GM12878 (cell line): ENCODE measurements at places on chromosomes 3 and 15.

DNA sequence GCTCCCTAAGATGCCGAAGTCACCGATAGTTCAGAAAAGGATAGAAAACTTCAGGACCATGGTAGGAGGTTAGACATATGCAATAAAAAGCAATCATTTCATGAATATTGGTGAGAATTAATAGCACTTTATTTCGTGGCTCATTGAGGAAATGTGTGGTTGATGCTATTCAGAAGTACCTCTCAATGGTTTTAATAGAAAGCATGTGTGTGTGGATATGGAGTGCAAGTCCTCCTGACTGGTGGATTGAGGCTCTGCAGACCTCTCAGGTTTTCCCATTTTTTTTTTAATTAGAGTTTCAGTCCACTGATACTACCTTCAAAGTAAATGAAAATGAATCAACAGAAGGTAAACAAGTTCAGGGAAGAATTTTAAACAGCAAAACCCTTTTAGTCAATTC is 384.3 kb upstream of the RARB start:
- no peaks in the 10 kb centered on the region for H3K4me1 ChIP-seq
- no peak overlapping the region for H3K27ac ChIP-seq
- H3K4me3 ChIP-seq, result no peak overlapping the region
- no peaks in the 10 kb centered on the region for H3K27me3 ChIP-seq
- H3K36me3 ChIP-seq, result no peaks in the 10 kb centered on the region

GRCh38 chr3:126847061-126847460 is 135.9 kb upstream of the PLXNA1 start:
- H3K36me3 ChIP-seq, result no peaks in the 10 kb centered on the region
- no peak overlapping the region for H3K27ac ChIP-seq
- no peaks in the 10 kb centered on the region for H3K4me1 ChIP-seq
- no peaks in the 10 kb centered on the region for H3K27me3 ChIP-seq
- no peak overlapping the region for H3K4me3 ChIP-seq

- no peak for DNase-seq
- no peaks in the 10 kb centered on the region for H3K36me3 ChIP-seq
- H3K27me3 ChIP-seq, result no peaks in the 10 kb centered on the region; the same call in 1 of the 2 replicates
Observed at GRCh38 chr3:188881954-188882641, 289.7 kb upstream of the TPRG1 start.

DNA sequence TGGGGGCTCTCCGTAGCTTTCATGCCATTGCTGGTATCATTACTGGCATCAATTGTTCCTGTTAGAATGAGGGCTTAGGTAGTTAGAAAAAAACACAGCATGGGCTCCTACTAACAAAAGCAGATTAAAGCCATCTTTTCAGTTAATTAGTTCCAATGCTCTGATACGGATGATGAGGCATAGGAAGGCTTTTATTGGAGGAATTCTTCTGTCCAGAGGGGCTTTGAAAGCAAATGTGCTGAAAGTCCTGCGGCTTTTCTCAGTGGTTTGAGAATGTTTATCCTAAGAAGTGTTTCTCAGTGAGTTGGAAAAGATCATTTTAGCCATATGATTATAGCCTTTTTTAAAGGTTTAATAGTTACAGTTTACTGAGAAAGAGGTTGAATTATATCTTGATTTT is 198.5 kb downstream of the THSD4 start:
- no peak overlapping the region for H3K27ac ChIP-seq
- H3K4me3 ChIP-seq, result no peak overlapping the region
- no peaks in the 10 kb centered on the region; the same call in 1 of the 2 replicates for H3K27me3 ChIP-seq
- DNase-seq, result no peak
- no peaks in the 10 kb centered on the region for H3K36me3 ChIP-seq

- DNase-seq, result no peak
- H3K36me3 ChIP-seq, result no peaks in the 10 kb centered on the region
- H3K4me1 ChIP-seq, result no peaks in the 10 kb centered on the region
- H3K27me3 ChIP-seq, result no peaks in the 10 kb centered on the region
Observed at GRCh38 chr3:129199366-129199765, 15.7 kb upstream of the CNBP start.

- DNase-seq, result no peak
- H3K36me3 ChIP-seq, result no peaks in the 10 kb centered on the region
- H3K4me3 ChIP-seq, result no peak overlapping the region
Observed at GRCh38 chr3:132362329-132362728, 45.1 kb downstream of the ACP3 start.

DNA sequence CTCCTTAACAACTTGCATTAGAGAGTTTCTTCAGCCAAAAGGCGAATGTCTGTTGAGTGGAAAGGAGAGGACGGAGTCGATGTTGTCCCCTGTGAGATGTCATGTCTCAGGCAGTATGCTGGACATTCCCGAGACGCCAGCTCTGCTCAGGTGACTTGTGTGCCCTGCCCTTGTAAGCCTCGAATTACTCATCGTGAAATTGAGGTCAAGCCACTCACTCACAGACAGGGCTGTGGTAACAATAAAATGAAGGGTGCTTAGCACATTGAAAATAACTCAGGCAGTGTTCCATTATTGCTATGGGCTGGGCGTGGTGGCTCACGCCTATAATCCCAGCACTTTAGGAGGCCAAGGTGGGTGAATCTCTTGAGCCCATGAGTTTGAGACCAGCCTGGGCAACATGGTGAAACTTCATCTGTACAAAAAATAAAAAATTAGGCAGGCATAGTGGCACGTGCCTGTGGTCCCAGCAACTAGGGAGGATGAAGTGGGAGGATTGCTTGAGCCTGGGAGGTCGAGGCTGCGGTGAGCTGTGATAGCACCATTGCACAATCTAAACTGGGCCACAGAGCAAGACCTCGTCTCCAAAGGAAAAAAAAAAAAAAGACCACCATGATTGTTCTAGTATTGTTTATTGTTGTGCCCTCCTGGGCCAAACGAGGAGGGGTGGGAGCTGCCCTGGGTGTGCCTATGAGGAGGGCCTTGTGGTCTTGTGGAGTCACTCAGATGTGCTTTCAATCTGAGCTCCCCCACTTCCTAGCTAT is 214.4 kb downstream of the THSD4 start:
- no peak overlapping the region for H3K27ac ChIP-seq
- H3K4me3 ChIP-seq, result no peak overlapping the region
- H3K36me3 ChIP-seq, result no peaks in the 10 kb centered on the region
- H3K4me1 ChIP-seq, result peaks cover 3% of the 10 kb centered on the region

DNA sequence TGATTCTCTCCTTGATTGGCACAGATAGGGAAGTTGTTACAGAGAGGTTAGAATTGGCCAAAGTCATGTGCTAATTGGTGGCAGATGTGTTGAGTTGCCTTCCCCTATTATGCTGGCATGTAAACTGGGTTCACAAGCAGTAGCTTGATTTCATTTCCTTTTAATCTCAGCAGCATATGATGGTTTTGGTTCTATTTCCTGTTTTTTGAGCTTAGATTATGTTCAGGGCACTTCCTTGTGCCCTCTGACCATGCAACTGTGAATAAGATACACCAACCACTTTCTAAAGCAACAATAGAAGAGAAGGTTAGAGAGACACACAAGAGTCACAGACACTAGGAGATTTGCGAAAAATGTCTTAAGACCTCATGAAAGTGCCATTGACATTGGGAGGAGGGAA is 16.5 kb downstream of the HPS3 start:
- H3K36me3 ChIP-seq, result peaks cover 2% of the 10 kb centered on the region; the same call in 1 of the 2 replicates
- no peaks in the 10 kb centered on the region for H3K27me3 ChIP-seq
- DNase-seq, result no peak
- H3K4me1 ChIP-seq, result peaks cover 16% of the 10 kb centered on the region; the same call in 1 of the 2 replicates

- H3K36me3 ChIP-seq, result no peaks in the 10 kb centered on the region
- no peak overlapping the region for H3K4me3 ChIP-seq
- DNase-seq, result no peak
- H3K27ac ChIP-seq, result no peak overlapping the region
Observed at GRCh38 chr3:56025326-56025725, 442.9 kb downstream of the ERC2 start.

- DNase-seq, result no peak
- no peaks in the 10 kb centered on the region for H3K4me1 ChIP-seq
- H3K36me3 ChIP-seq, result peaks cover 27% of the 10 kb centered on the region
- H3K4me3 ChIP-seq, result no peak overlapping the region
- H3K27ac ChIP-seq, result no peak overlapping the region
Observed at GRCh38 chr3:149021830-149022229, 30.5 kb downstream of the GYG1 start.

- H3K27ac ChIP-seq, result no peak overlapping the region
- peak; percentile 66 for DNase-seq
- H3K27me3 ChIP-seq, result no peaks in the 10 kb centered on the region
- H3K36me3 ChIP-seq, result peaks cover 5% of the 10 kb centered on the region; the same call in 1 of the 2 replicates
- no peak overlapping the region for H3K4me3 ChIP-seq
- H3K4me1 ChIP-seq, result peaks cover 19% of the 10 kb centered on the region
Observed at GRCh38 chr3:172270557-172271166, 177.6 kb downstream of the GHSR start.

DNA sequence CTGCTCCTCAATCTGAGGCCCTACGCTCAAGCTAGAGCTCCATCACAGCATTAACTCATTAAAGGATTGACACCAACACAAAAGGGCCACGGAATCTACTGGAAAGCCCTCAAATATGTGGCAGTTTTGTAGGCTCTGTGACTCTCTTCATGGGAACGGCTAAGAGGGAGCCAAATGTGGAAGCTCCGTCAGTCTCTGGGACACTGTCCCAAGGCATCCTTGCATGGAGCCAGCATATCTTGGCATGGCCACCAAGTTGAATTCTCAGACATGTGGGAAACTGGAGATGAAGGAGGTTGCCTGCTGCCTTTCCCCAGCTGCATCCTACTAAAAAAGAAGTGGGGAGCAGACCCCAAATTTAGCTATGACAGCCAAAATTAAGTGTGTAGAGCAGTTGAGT is 296.9 kb downstream of the NTRK3 start:
- H3K36me3 ChIP-seq, result no peaks in the 10 kb centered on the region
- no peaks in the 10 kb centered on the region for H3K27me3 ChIP-seq
- H3K4me1 ChIP-seq, result no peaks in the 10 kb centered on the region
- H3K27ac ChIP-seq, result no peak overlapping the region

DNA sequence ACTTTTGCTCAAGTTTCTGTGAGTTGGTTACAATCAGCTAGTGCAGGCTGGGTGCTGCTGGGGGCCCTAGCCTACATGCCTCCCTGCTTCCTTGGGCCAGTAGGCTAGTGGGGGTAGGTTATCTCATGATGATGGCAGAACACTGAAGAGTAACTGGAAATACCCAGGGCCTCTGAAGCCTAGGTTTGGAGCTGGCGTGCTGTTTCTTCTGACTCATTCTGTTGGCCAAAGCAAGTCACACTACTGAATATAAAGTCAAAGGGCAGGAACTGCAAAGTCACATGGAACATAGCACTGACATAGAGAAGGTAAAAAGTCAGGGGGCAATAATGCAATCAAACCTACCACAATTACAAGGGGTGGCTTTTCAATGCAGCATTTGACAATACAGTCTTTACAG is 34.5 kb downstream of the RASGRP1 start:
- no peaks in the 10 kb centered on the region for H3K27me3 ChIP-seq
- peak; percentile 24 for DNase-seq
- H3K4me3 ChIP-seq, result no peak overlapping the region; the same call in 1 of the 2 replicates
- peak overlapping the region; percentile 40; the same call in 1 of the 2 replicates for H3K27ac ChIP-seq
- peaks cover 11% of the 10 kb centered on the region for H3K36me3 ChIP-seq

DNA sequence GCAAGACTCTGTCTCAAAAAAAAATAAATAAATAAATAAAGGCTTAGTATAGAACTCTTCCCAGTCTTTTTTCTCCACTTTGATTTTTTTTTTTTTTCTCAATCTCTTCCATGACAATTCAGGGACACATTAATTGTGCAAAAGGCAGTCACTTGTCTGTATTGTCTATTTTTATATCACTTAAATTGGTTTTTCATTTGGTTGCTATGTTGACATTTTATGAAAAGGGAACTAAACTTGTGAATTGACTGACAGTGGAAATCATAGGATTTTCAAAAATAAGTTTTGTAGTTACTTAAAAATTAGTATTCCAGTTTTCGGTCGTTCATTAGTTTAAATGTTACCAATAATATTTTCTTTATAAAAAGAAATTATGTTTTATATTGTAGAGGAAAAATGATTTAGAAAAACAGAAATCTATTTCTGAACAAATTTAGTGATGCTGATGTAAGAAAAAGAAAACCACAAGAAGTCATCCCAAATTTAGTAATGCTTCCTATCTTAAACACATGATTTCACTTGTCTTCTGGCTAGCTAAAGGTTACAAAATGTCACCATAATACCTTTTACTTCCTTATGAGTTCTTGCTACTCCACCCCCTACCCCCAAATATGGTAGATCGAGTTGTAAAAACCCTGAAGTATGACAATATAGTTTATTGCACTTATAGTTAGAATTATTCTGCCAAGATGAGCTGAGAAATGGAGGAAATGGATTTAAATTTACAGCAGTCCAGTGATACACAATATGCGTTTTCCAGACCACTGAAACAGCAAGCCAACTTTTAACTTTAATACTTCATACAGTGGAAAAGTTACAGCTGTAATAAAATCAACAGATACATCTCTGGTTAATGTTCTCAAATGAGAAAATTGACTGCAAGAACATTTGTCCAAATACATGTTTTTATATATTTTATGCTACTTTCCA is 37.0 kb downstream of the PPARG start:
- no peak for DNase-seq
- H3K4me3 ChIP-seq, result no peak overlapping the region
- no peaks in the 10 kb centered on the region for H3K36me3 ChIP-seq

GRCh38 chr3:11140713-11141104 is 13.6 kb upstream of the HRH1 start:
- H3K36me3 ChIP-seq, result no peaks in the 10 kb centered on the region
- H3K27me3 ChIP-seq, result no peaks in the 10 kb centered on the region
- no peak overlapping the region for H3K4me3 ChIP-seq
- no peaks in the 10 kb centered on the region for H3K4me1 ChIP-seq
- no peak for DNase-seq

- no peaks in the 10 kb centered on the region for H3K27me3 ChIP-seq
- no peak overlapping the region for H3K4me3 ChIP-seq
- H3K36me3 ChIP-seq, result no peaks in the 10 kb centered on the region
Observed at GRCh38 chr3:146861262-146861661, 256.1 kb upstream of the PLSCR5 start.

DNA sequence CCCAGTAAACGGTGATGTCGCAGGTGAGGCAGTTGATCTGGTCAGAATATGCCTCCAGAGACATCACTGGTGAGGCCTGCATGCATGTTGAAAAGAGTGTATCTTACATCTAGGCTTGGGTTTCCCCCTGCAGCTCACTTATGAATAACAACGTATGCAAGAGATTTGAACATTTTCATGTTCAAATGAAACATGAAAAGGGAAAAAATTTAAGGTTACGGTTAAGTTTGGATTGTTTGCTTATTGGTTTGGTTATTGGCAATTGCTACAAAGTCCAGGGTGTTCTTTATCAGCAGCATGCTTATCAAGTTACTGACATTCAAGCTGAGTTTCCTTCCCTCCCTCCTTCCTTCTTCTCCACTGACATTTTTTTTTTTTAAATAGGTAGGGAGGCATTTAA is 123.2 kb downstream of the IGF1R start:
- no peaks in the 10 kb centered on the region for H3K27me3 ChIP-seq
- no peaks in the 10 kb centered on the region for H3K36me3 ChIP-seq
- peaks cover 13% of the 10 kb centered on the region for H3K4me1 ChIP-seq
- H3K27ac ChIP-seq, result no peak overlapping the region
- DNase-seq, result no peak

GRCh38 chr3:31917303-31918005 is 63.6 kb downstream of the OSBPL10 start:
- peak overlapping the region; percentile 29; the same call in 1 of the 2 replicates for H3K4me3 ChIP-seq
- peak overlapping the region; percentile 30 for H3K27ac ChIP-seq
- no peaks in the 10 kb centered on the region for H3K27me3 ChIP-seq
- DNase-seq, result peak; percentile 15
- peaks cover 8% of the 10 kb centered on the region; the same call in 1 of the 2 replicates for H3K4me1 ChIP-seq

- no peak overlapping the region for H3K4me3 ChIP-seq
- H3K27me3 ChIP-seq, result peaks cover 5% of the 10 kb centered on the region
- H3K36me3 ChIP-seq, result no peaks in the 10 kb centered on the region
- H3K4me1 ChIP-seq, result no peaks in the 10 kb centered on the region
- no peak overlapping the region for H3K27ac ChIP-seq
Observed at GRCh38 chr15:73683257-73683776, 866 bp upstream of the CD276 start.
